Adipocyte (in vitro differentiated cells): ENCODE measurements at places on chromosomes 7 and 10.

DNA sequence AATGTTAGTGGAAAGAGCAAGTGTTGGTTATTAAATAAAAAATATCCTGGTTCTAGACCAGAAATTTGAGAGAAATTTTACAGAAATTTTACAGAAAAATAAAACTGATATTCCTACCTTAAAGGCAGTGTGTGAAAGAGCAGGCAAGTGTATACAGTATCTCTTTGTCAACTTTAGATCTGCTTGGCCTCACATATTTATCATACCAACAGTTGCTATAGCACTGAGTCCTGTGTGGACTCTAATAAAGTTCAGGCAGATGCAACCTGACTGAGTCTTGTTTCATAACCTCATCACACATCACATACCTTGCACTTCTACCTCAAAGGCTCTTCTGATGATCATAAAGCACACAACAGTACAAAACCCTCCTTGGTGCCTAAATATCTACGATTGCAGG, 552.4 kb upstream of the PCDH15 start:
- DNase-seq = no peak

- no peak for DNase-seq
Measured at GRCh38 chr7:3957472-3958108, 656.5 kb downstream of the SDK1 start.

DNA sequence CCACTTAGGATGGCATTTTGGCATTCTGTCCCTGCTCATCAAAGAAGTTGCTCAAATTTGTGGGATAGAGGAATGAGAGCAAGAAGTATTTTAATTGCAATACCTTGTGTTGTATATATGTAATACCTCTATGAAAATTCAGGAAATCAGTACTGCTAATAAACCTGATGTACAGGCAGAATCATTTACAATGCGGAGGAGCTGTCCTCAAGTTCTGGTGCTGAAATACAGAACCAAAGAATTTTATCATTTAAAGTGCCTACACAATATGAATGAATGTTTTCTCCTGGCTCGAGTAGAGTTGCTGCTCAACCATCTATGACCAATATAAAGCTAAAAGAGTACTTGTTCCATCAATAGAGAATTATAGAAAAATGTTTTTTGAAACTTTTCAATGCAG, 305.8 kb downstream of the PLXNA4 start:
- peak; percentile 40 for DNase-seq

DNA sequence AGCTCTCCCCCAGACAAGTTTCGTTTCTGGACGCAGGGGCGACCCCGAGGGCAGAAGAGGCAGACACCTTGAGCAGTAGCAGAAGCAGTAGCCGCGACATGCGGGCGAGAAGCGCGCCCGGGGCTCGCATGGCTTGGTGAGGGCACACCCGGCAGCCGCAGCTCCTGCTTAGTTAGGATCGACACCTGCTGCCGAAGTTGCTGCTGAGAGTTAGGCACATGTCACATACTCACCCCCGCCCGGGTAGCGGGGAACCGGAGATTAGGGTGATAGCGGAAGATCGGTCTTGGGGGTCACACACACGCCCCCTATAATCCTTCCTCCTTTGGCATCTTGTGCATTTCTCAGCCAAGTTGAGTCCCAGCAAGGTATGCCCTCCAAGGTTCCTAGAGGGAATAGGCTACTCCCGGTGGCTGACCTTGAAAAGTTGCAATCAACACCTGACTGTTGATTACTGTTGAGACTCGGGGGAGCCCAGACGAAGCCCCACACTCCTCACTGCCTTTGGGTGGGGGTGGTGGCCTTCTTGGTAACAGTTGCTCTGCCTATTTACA, 668 bp downstream of the GPR37 start:
- DNase-seq = no peak

DNA sequence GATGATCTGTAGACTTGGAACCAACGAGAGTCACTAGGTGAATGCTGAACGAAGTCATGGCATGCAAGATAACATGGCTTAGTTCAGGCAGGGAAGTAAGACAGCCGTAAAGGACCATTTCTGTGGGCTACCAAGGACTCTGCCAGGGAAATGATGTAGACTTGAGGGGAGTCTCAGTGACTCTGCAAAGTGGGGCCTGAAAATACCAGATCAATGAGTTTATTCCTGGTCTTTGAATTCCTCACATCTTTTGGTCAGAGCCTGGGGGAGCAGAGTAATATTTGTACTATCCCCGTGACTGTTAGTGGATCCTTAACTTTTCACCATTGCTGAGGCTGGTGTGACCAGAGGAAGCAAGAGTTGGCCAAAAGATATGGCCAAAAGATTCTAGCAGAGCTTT, 60.7 kb upstream of the INHBA start:
- DNase-seq = no peak

DNA sequence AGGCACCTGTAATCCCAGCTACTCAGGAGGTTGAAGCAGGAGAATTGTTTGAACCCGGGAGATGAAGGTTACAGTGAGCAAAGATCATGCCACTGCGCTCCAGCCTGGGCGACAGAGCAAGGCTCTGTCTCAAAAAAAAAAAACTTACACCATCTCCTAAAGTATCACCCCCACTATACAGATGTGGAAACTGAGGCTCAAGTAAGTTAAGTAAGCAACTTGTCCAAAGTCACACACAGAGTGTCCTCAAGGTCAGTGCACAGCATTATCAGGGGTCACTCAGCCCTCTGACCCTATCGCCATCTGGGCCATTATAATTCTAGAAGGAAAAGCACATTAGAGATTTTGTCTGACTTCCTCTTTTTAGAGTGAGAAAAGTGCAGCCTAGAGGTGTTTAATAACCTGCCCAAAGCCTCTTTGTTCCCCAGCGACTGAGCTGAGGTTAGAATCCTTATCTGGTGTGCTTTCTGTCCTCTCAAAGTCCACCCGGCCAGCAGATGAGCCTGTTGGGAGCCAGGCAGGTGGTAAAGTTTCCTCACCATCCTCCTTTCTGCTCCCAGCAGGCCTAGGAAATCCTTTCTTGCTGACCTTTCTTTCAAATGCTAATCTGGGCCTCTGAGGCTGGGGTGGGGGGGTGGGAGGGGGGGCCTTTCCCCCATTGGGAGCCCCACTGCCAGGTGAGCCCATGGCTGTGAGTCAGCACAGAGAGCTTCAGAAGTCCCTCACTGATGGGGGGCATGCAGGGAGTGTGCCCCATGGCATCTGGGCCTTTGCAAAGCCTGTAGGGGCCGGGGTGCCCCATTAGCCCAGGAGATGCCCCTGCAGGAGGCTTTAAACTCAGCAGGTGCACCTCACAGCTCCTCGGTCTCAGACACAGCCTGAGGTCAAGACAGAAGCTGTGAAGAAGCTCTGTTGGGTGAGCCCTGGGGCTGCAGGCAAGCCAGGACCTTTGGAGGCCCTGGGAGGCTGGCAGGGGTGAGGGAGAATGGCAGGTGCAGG, 12.0 kb upstream of the KCNMA1 start:
- no peak for DNase-seq

GRCh38 chr7:41816111-41816510, 113.2 kb upstream of the INHBA start:
- no peak for DNase-seq

DNA sequence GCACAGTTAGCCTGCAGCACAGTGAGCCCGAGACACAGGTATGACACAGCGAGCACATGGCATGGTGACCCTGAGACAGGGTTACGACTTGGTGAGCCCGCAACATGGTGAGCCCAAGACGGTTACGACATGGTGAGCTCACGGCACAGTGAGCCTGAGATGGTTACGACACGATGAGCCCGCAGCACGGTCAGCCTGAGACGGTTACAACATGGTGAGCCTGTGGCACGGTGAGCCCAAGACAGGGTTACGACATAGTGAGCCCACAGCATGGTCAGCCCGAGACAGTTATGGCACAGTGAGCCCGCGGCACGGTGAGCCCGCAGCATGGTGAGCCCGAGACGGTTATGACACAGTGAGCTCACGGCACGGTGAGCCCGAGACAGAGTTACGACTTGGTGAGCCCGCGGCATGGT, 156.1 kb downstream of the MAD1L1 start:
- no peak for DNase-seq

GRCh38 chr7:140417456-140418155, 13.7 kb downstream of the RAB19 start:
- DNase-seq = no peak

- no peak for DNase-seq
Measured at GRCh38 chr10:4887501-4887900, 61.5 kb downstream of the AKR1E2 start.

GRCh38 chr10:95605163-95605562, 44.0 kb upstream of the SORBS1 start:
- no peak for DNase-seq

DNA sequence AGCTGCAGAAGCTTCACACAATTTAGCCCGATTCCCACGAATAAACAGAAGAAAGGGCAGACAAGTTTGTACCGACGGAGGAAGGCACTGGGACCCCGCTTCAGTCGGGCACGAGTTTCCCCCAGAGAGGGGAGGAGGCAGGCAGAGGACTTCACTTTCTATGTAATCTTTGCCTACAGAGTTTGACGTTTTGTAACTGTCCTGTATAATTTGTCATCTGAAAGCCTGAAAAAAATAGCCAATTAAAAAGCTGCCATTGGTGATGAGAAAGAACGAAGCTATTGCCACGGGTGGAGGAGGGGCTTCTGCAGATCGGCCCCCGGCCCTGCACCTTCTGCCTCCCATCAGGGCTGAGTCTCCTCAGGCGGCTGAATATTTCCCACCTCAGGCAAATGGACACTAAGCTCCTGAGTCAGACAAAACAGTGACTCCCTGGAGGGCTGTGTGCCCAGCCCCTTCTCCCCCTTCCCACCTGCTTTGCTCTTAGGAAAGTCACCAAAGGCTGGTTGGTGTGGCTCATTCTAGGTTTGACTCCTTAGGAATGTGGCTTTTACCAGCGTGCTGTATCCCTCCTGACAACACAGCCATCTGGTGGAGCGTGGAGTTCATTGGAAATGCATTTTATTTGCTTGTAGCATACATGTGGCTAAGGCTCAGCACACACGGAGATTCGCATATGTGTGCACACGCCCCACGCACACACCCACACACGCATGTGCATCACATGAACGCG, 117.4 kb downstream of the VIPR2 start:
- DNase-seq = no peak

DNA sequence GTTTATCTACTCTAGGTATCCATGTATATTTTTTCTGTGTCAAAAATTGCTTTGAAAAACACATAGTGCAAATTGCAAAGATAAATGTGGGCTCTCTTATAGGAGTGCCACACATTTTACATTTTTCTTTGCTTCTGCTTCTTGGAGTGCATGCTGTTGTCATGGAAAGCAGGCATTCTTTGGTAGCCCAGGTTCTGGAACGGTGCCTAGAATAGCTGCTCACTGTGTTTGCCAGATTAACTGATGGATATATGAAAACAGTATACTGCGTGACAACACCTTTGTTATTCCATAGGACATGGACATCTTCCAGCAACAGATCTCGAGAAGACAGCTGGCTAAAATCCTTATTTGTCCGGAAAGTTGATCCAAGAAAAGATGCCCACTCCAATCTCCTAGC, 13.4 kb downstream of the NIPSNAP2 start:
- DNase-seq = peak; percentile 70

DNA sequence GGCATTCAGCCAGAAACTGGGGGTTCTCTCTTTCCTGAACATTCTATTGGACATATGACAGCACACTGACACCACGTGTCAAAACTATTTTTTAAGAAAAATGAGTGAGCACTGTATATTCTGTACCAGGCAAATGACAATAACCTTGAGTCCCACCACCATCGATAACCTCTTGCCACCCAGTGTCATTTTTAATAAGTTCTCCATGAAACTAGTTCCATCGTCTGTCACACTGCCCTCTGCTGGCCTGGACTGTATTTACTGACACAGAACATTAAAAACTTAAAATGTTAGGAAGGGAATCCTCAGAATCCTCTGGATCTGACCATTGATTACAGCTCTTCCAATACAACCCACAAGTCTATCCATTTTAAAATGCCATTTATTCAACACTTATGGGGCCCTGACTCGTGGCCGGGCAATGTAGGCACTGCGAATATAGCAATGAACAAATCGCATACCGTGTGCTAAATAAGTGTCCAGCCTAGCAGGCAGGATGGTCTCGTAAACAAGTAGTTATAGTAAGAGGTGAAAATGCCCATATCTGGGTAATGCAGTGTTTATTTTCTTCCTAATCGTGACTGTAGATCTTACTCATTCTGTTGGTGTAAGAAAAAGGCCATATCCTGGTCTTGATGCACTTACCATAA, 35.9 kb upstream of the CACNB2 start:
- DNase-seq = peak; percentile 75
